ENCODE measurements at places on chromosomes 11 and 22. TPM values are rescaled to one million over a fixed set of nuclear protein-coding genes. Genes with fewer than 3 reads are reported as not detected.
A peak's percentile ranks its signal among the peaks of the same experiment; 100 is the strongest.

DNA sequence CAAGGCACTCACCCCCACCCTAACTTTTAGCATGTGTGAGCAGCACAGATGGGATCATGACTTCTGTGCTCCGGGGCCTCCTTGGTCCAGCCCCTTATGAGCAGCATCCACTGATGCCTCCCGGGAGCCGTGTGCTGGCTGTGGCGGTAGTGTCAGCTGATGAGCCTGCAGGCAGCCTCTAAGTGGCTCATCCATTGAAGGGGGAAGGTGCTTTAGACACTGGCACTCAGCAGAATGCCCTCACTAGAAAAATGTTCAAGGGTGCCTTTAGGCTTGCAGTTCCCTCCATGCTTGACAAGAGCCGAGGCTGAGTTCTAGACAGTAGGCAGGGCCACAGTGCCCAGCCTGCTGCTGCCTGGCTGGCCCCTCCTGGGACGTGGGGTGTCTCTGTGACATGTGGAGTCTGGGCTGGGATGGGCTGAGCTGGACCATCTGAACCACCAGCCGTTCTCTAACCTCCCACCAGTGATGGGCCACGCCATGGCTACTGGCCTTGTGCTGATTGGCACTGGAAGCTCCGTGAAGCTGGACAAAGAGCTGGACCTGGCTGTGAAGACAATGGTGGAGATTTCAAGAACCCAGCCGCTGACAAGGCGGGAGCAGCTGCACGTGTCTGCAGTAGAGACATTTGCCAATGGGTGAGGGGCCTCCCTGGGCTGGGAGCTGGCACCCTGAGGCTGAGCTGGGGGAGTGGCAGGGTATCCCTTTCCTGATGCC is 5.8 kb downstream of the TTC38 start:
- DNase-seq: no peak
- peaks cover 47% of the 10 kb centered on the region for H3K36me3 ChIP-seq
- no peaks in the 10 kb centered on the region for H3K27me3 ChIP-seq
- H3K27ac ChIP-seq: no peak overlapping the region
- peaks cover 10% of the 10 kb centered on the region for H3K4me1 ChIP-seq

GRCh38 chr11:124892750-124893454 is 4.8 kb downstream of the ROBO4 start:
- peaks cover 4% of the 10 kb centered on the region for H3K36me3 ChIP-seq
- DNase-seq: no peak
- no peaks in the 10 kb centered on the region for H3K4me1 ChIP-seq

DNA sequence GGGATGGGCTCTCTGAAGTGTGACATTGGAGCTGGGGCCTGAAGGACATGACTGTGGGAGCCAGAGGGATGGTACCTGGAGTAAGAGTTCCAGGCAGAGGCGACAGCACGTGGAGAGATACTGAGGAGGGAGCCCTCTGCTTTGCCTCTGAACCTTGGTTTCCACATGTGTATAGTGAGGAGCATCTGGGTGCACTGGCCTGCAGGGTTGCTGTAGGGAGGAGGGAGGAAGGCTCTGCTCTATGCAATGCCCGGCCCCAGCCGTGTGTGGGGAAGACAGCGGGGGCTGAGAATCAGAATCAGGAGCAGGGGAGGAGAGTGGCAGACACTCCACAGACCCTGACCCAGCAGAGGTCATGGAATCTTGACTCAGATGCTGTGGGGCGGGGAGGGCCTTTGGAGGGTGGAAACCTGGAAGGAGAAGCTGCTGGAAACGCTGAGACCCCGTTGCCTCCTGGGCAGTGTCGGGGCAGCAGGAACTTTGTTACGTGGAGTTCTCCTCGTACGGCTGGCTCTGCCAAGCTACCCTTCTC is 4.0 kb downstream of the SCYL1 start:
- peaks cover 6% of the 10 kb centered on the region for H3K4me1 ChIP-seq
- no peak overlapping the region for H3K27ac ChIP-seq
- H3K4me3 ChIP-seq: no peak overlapping the region
- peaks cover 28% of the 10 kb centered on the region for H3K36me3 ChIP-seq

The ESAM gene
- total RNA-seq: 142 TPM

- peak; percentile 74 for DNase-seq
These were observed 7.7 kb downstream of the LIF start for GRCh38 chr22:30238661-30239487.

- no peak overlapping the region for H3K27ac ChIP-seq
- H3K36me3 ChIP-seq: peaks cover 17% of the 10 kb centered on the region
- no peak overlapping the region for H3K4me3 ChIP-seq
- H3K27me3 ChIP-seq: no peaks in the 10 kb centered on the region
- H3K4me1 ChIP-seq: no peaks in the 10 kb centered on the region
- DNase-seq: no peak
These were observed 43.3 kb downstream of the DDX10 start for GRCh38 chr11:108708173-108708572.

The MMP12 gene
- 0.34 TPM for total RNA-seq

The HBG2 gene
- 8.2 TPM for total RNA-seq

The SLC17A6 gene
- not detected for total RNA-seq

DNA sequence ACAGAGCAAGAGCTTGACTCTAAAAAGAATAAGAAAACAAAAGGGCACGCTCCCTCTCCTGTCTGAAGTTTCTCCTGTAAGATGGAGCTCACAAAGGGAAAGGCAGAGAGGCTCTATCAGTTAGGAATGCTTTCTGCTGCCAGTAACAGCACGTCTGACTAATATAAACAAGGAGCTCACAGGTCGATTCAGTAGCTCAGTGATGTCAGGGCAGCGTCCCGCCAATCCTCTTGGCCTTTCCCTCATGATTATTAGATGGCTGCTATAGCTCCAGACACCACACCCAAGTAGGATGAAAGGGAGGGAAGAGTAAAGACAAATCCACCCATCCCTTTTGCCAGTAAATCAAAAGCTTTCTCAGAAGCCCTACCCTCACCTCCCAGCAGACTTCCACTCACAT is 51.3 kb upstream of the HMGXB4 start:
- H3K27me3 ChIP-seq: peaks cover 3% of the 10 kb centered on the region
- H3K4me1 ChIP-seq: no peaks in the 10 kb centered on the region
- DNase-seq: peak; percentile 4
- no peaks in the 10 kb centered on the region for H3K36me3 ChIP-seq
- no peak overlapping the region for H3K4me3 ChIP-seq
- no peak overlapping the region for H3K27ac ChIP-seq

The PRMT3 gene
- 12.3 TPM for total RNA-seq

The OR10W1 gene
- total RNA-seq: not detected

DNA sequence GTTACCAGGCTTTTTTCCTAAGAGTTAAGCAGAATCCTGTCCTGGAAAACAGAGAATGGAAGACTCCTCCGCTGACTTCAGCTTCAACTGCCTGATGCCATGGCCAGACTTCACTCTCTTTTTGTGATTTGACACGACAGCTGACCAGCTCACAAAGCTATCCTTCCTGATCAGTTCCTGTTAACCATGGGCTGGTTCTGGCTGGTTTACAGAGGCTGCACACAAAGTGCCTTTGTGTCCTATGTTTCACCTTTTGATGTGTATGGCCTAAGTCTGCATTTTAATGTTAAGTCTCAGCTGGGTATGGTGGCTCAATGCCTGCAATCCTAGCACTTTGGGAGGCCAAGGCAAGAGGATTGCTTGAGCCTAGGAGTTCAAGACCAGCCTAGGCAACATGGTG is 11.1 kb downstream of the FOLR3 start:
- H3K27me3 ChIP-seq: no peaks in the 10 kb centered on the region
- H3K4me3 ChIP-seq: no peak overlapping the region
- no peak overlapping the region for H3K27ac ChIP-seq
- no peaks in the 10 kb centered on the region for H3K4me1 ChIP-seq
- no peaks in the 10 kb centered on the region for H3K36me3 ChIP-seq
- no peak for DNase-seq

- DNase-seq: no peak
- no peak overlapping the region for H3K27ac ChIP-seq
These were observed 160.5 kb upstream of the TBCEL start for GRCh38 chr11:120863359-120863758.

DNA sequence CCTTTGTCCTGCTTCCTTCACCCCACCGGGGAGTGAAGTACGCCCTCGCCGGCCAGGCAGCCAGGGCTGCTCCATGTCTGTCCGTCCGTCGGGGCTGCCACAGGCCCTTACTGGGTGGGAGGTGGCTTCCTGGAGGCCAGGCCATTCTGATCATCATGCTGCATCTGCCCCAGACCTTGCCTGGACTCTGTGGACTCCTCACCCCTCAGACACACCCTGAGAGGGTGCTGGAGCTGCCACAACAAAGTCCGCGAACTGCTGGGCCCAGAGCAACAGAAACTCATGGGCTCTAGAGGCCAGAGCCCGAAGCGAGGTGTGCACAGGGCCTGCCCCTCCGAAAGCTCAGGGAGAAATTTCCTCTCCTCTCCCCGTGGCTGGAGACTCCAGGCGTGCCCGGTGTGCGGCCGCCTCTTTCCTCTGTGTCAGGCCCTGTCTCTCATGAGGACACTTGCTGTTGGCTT is 124.2 kb downstream of the KCNQ1OT1 start:
- no peaks in the 10 kb centered on the region for H3K27me3 ChIP-seq
- H3K36me3 ChIP-seq: peaks cover 9% of the 10 kb centered on the region
- no peak overlapping the region for H3K4me3 ChIP-seq
- H3K4me1 ChIP-seq: no peaks in the 10 kb centered on the region
- no peak overlapping the region for H3K27ac ChIP-seq

The DGCR6 gene
- 3.1 TPM for total RNA-seq

All from lung (tissue), 17 donors.